COLO829 (cell line): ENCODE measurements at places on chromosomes 3 and 15.
A peak's percentile ranks its signal among the peaks of the same experiment; 100 is the strongest.

DNA sequence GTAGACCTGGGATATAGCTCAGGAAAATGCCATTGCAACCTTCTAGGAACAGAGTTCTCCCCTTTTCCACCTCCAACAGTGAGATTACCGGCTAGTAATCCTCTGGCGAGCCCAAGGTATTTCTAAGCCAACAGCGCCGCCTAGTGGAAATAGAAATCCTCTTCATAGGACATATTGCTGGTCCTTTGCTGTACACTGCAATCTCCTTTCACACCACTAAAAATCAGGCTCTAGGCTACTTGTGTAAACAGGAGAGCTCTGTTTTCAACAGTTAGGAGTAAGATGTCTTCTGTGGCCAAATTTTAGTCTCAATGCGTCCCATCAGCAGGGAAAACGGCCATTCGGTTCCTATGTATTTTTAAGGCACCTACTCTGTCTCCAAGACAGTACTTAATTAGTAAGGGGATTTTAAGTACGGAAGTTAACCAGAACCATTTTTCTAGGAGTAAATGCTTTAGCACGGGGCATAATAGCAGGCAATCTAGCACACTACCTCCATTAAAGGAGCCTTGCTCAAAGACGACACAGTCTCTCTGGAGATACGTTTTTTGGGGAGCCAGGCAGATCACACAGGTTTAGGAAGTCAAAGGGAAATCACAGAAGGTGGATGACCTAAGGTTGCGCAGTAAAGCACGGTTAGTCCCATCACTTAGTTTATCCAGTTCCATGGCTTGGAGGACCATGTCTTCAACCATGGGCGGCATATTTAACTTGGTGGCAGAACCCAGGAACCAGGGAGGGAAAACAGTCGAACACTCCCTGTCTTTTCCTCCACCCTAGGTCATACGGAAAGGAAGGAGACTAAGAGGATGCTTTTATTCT lies 43.8 kb downstream of the NCEH1 start:
- DNase-seq, result peak; percentile 87

GRCh38 chr3:54511766-54512365 lies 389.5 kb downstream of the CACNA2D3 start:
- DNase-seq, result no peak

DNA sequence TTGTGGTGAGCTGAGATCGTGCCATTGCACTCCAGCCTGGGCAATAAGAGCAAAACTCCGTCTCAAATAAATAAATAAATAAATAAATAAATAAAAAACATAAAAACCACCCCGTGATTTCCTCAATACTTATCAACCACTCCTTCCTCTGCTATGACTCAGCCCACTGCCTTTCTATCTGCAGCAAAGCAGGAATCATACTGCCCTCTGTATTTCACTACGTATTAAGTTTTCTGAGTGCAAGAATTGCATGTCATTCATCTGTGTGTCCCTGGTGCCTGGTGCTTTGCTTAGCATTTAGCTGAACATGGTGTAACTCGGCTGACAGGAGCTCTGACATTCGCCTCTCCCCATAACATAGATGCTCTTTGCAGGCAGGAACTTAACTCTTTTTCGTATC lies 7.1 kb downstream of the LSG1 start:
- DNase-seq, result no peak

GRCh38 chr15:40150163-40150925 lies 10.5 kb upstream of the BUB1B start:
- DNase-seq, result peak; percentile 39
